ENCODE measurements at places on chromosomes 12 and 14.

DNA sequence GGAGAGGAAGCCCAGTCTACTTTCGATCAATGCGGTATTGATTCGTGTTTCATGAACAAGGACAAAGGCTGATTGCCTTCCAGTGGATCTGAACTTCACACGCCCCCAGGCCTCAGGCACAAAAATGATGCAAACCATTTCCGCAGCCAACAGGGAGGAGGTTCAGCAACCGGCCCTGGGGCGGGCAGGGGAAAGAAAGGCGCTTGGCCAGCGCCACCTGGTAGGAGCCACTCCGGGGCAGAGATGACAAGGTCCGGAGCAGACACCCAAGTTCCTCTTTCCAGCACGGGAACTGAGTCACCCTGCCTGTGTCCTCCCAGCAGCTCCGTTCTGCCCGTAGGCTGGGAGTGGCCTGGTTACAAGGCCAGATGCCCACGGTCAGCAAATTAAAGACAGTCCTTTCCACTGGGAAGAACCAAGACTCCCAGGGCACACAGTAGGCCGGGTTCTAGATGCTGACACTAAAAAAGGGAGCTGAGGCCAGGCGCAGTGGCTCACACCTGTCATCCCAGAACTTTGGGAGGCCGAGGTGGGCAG is 136.3 kb downstream of the SCARB1 start:
- no peaks in the 10 kb centered on the region for H3K27me3 ChIP-seq
- H3K27ac ChIP-seq, result peak overlapping the region; percentile 85
- no peak overlapping the region for H3K4me3 ChIP-seq
- DNase-seq, result no peak

DNA sequence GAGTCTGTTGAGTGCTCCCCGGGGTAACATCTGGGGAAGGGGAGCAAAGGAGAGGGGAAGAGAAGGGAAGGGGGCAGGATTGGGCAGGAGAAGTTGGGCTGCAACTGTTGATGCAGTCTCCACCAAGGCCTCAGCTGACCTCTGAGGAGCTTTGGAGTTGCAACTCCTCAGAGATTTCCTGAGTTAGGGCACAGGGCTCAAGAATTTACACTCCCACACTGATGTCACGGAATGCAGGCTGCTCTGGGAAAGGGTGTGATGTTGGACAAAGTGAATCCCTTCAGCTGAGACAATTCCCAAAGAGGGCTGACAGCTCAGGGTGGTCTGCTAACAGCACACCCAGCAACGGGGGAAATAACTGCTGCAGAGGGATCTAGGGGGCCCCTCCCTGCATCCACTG is 295.6 kb downstream of the PCNX1 start:
- H3K36me3 ChIP-seq, result no peaks in the 10 kb centered on the region
- H3K27ac ChIP-seq, result no peak overlapping the region
- H3K4me1 ChIP-seq, result no peaks in the 10 kb centered on the region
- no peaks in the 10 kb centered on the region for H3K27me3 ChIP-seq

GRCh38 chr14:89430391-89431236 is 13.6 kb upstream of the FOXN3 start:
- no peak for DNase-seq
- no peaks in the 10 kb centered on the region for H3K36me3 ChIP-seq
- peaks cover 13% of the 10 kb centered on the region for H3K4me1 ChIP-seq
- H3K4me3 ChIP-seq, result peak overlapping the region; percentile 0
- H3K27ac ChIP-seq, result peak overlapping the region; percentile 71

GRCh38 chr12:121404734-121405133 is 4.8 kb downstream of the RNF34 start:
- DNase-seq, result peak; percentile 29
- peaks cover 6% of the 10 kb centered on the region for H3K4me1 ChIP-seq
- H3K4me3 ChIP-seq, result no peak overlapping the region

DNA sequence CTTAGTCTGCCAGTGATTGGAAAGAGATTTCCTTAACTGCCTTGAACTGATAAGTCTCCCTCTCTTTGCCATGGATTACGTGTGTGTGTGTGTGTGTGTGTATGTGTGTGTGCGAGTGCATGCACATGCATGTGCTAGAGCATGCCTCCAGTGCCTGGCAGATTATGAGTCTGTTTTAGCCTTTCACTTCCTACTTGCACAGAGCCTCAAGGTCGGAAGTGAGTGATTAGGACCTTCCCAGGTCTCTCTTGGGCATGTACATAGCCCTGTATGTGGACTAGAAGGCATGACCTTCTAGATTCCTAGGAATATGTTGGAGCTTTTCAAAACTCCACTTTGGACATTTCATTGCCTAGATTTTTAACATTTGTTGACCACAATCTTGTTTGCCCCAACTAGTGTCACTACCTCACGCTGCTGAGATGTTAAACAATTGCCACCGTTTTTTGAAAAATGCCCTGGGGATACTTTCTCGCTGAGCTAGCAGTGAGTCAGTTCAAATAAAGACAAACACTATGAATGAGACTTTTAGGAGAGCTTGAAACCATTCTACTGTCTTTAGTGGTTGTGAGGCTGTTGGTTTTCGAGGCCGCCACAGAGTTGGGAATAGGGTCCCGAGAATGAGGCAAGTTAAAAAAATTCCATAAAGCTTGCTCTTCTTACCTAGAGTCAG is 28.2 kb downstream of the KIAA0586 start:
- H3K27ac ChIP-seq, result no peak overlapping the region
- H3K27me3 ChIP-seq, result no peaks in the 10 kb centered on the region
- H3K4me3 ChIP-seq, result no peak overlapping the region
- H3K4me1 ChIP-seq, result no peaks in the 10 kb centered on the region
- DNase-seq, result no peak
- no peaks in the 10 kb centered on the region for H3K36me3 ChIP-seq

DNA sequence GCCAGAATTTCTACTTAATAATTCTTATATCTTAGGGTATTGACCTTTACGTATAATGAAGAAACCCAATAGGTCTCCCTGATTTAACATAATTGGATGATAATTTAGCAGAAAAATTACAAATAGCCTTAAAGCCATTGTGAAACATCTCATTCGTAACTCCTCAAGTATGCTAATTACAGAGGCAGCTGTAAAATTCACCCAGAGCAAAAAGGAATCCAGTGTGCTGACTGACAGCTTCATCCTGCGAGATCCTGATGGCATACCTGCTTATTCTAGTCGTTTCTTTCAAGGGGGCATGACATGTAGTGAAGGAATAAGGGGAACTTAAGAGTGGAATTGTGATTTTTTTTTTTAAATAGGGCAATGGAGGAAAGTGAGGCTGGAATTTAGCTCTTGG is 291.5 kb downstream of the FUT8 start:
- no peak overlapping the region for H3K27ac ChIP-seq
- H3K4me1 ChIP-seq, result no peaks in the 10 kb centered on the region
- no peaks in the 10 kb centered on the region for H3K27me3 ChIP-seq
- H3K4me3 ChIP-seq, result no peak overlapping the region

GRCh38 chr12:12628013-12628412 is 16.3 kb downstream of the CREBL2 start:
- no peak overlapping the region for H3K4me3 ChIP-seq
- no peaks in the 10 kb centered on the region for H3K4me1 ChIP-seq
- DNase-seq, result no peak
- H3K27ac ChIP-seq, result no peak overlapping the region
- H3K27me3 ChIP-seq, result no peaks in the 10 kb centered on the region
- H3K36me3 ChIP-seq, result no peaks in the 10 kb centered on the region

- no peak for DNase-seq
- H3K4me1 ChIP-seq, result no peaks in the 10 kb centered on the region
- H3K27ac ChIP-seq, result no peak overlapping the region
- no peak overlapping the region for H3K4me3 ChIP-seq
Observed at GRCh38 chr12:105030820-105031807, 45.0 kb downstream of the NOPCHAP1 start.

GRCh38 chr12:21433525-21433924 is 3.9 kb upstream of the PYROXD1 start:
- H3K27me3 ChIP-seq, result no peaks in the 10 kb centered on the region
- DNase-seq, result no peak
- H3K4me1 ChIP-seq, result peaks cover 9% of the 10 kb centered on the region
- no peak overlapping the region for H3K27ac ChIP-seq
- no peaks in the 10 kb centered on the region for H3K36me3 ChIP-seq

- H3K4me3 ChIP-seq, result no peak overlapping the region
- H3K27me3 ChIP-seq, result peaks cover 48% of the 10 kb centered on the region
- no peak for DNase-seq
- no peaks in the 10 kb centered on the region for H3K36me3 ChIP-seq
Observed at GRCh38 chr12:4443616-4444015, 2.0 kb downstream of the FGF6 start.

DNA sequence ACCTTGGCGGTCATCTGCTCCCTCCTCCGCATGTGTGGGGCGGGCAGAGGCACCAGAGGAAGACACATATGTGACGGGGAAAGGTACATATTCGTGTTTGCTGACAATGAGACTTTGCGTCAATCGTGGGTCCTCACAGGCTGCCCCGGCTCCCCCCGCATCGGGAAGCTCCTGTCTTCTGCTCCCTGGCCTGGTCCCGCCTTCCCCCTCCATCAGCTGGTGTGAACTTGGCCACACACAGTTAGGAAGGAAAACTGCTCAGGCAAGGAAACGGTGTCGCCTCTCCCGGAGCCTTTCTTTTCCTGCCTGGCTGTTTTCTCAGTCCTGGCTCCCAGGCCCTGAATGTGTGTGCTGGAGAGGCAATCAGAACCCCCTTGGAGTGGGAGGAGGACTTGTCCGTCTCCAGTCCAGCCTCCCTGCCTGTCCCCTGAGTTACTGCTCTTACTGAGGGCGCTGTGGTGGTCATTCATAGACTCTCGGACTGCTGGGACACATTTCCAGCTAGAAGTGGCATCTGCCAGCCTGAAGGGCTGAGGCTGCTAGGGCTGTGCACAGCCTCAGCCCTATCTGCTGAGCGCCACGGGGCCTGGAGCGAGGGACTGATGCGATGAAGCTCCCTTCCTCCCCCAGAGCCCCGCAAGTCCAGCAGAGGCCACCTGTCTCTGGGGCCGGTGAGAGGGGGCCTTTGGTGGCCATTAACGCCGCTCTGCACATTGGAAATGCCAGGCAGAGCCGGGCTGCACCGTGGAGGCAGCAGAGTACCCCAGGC is 44.2 kb upstream of the TSPAN9 start:
- no peak for DNase-seq
- H3K4me1 ChIP-seq, result peaks cover 10% of the 10 kb centered on the region
- H3K36me3 ChIP-seq, result peaks cover 41% of the 10 kb centered on the region
- H3K4me3 ChIP-seq, result no peak overlapping the region
- H3K27me3 ChIP-seq, result no peaks in the 10 kb centered on the region

- H3K27ac ChIP-seq, result no peak overlapping the region
- H3K4me1 ChIP-seq, result no peaks in the 10 kb centered on the region
- no peak for DNase-seq
- no peaks in the 10 kb centered on the region for H3K36me3 ChIP-seq
- H3K27me3 ChIP-seq, result no peaks in the 10 kb centered on the region
Observed at GRCh38 chr14:29735459-29735858, 192.2 kb downstream of the PRKD1 start.

GRCh38 chr14:51318813-51319597 is 79.0 kb downstream of the TMX1 start:
- H3K36me3 ChIP-seq, result no peaks in the 10 kb centered on the region
- H3K27me3 ChIP-seq, result no peaks in the 10 kb centered on the region
- H3K4me1 ChIP-seq, result no peaks in the 10 kb centered on the region
- H3K4me3 ChIP-seq, result no peak overlapping the region
- no peak for DNase-seq

GRCh38 chr14:102928412-102929240 is 6.2 kb downstream of the AMN start:
- peak; percentile 83 for DNase-seq
- peak overlapping the region; percentile 44 for H3K4me3 ChIP-seq
- peaks cover 88% of the 10 kb centered on the region for H3K27me3 ChIP-seq
- H3K36me3 ChIP-seq, result peaks cover 20% of the 10 kb centered on the region

- DNase-seq, result no peak
- H3K4me1 ChIP-seq, result peaks cover 32% of the 10 kb centered on the region
- H3K4me3 ChIP-seq, result no peak overlapping the region
- no peaks in the 10 kb centered on the region for H3K36me3 ChIP-seq
- H3K27me3 ChIP-seq, result no peaks in the 10 kb centered on the region
Observed at GRCh38 chr14:50936016-50936340, 8.3 kb downstream of the PYGL start.

GRCh38 chr12:51160814-51161459 is 12.0 kb downstream of the TFCP2 start:
- no peak overlapping the region for H3K27ac ChIP-seq
- no peaks in the 10 kb centered on the region for H3K4me1 ChIP-seq
- DNase-seq, result no peak
- no peak overlapping the region for H3K4me3 ChIP-seq
- H3K36me3 ChIP-seq, result peaks cover 6% of the 10 kb centered on the region
- H3K27me3 ChIP-seq, result no peaks in the 10 kb centered on the region

DNA sequence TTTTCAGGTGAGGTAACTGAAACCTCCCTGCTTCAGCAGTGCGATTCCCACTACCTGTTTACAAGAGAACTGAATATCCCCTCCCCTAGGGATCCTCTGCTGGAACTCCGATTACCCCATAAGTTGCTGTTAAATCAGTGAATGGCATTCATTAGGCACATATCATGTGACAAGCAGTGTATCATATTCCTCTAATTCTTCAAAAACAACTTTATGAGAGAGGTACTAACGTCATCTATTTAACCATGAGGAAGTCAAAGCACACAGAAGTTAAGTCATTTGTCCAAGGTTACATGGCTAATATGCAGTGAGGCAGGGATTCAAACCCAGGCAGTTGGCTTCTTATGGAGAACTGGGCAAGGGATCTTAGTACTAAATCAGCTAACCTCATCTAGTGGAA is 43.9 kb upstream of the PCED1B start:
- no peaks in the 10 kb centered on the region for H3K27me3 ChIP-seq
- H3K36me3 ChIP-seq, result no peaks in the 10 kb centered on the region
- no peak overlapping the region for H3K27ac ChIP-seq
- no peak for DNase-seq
- H3K4me1 ChIP-seq, result no peaks in the 10 kb centered on the region

GRCh38 chr12:110600254-110600653 is 13.7 kb upstream of the TCTN1 start:
- no peak for DNase-seq
- H3K36me3 ChIP-seq, result no peaks in the 10 kb centered on the region
- no peaks in the 10 kb centered on the region for H3K27me3 ChIP-seq

DNA sequence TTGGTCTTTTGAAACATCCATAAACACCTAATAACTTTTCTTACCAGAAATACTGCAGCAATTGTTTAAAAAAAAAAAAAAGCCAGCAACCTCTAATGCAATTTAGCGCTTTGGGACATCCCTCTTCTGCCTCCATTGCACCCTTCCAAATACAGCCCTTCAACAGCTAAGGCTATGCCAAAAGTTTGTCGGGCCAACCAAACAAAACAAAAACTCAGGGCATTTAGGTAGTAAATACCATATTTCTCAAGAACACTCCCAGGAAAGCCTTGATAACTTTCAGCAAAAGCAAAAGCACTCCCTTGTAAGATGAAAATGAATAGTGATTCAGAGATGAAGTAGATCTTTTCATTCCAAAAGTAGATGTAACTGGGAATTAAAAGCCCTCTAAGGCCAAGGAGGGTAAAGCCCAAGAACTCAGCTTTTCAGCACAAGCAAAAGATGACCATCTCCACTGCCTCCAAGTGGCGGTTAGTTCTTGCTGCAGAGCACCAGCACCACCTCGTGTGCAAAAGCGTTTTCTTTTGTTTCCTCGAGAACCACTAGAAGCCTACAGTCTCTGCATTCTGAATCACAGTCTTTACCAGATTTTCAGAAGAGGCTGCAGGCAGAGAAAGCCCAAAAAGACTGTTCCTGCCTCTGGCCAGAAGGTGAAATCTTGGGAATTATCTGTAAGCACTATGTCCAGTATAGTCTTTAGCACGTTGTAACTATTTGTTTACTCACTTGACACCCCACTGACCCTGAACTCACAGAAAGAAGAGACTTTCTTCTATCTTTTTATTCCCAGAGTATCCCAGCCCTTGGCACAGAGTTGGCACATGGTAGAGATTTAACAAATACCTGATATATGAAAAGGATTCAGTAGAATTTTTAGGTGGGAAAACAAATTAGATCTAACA is 53.1 kb downstream of the SIX6 start:
- H3K36me3 ChIP-seq, result no peaks in the 10 kb centered on the region
- no peaks in the 10 kb centered on the region for H3K27me3 ChIP-seq
- no peaks in the 10 kb centered on the region for H3K4me1 ChIP-seq
- DNase-seq, result no peak
- H3K4me3 ChIP-seq, result no peak overlapping the region
- H3K27ac ChIP-seq, result no peak overlapping the region
